ENCODE measurements at places on chromosomes 7 and 10.

DNA sequence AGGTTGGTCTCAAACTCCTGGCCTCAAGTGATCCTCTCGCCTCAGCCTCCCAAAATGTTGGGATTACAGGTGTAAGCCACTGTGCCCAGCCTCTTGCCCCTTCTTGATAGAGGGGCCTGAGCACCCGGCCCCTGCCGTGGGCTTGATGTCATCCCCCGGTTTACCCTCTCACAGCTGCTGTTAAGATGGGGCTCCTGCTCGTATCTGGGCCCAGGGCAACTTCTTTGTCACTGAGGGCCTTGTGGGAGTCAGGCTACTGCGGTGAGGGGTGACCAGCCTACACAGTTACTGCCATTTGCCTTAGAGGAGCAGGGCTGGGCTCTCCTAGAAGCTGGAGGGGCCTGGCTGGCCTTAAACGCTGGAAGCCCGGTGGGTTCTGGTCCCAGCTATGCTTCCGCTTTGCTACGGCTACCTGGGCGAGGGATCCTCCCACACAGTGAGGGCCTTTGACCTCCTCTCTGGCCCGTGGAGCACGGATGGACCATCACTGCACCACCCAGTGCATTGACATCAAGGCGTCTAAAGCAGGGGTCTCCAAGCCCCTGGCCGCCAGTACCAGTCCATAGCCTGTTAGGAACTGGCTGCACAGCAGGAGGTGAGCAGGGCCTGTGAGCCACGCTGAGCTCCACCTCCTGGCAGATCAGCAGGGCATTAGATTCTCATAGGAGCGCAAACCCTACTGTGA is 1.1 kb upstream of the TMEM130 start:
- no peak for DNase-seq

GRCh38 chr10:132876993-132877431 is 65.4 kb downstream of the CFAP46 start:
- DNase-seq = no peak

DNA sequence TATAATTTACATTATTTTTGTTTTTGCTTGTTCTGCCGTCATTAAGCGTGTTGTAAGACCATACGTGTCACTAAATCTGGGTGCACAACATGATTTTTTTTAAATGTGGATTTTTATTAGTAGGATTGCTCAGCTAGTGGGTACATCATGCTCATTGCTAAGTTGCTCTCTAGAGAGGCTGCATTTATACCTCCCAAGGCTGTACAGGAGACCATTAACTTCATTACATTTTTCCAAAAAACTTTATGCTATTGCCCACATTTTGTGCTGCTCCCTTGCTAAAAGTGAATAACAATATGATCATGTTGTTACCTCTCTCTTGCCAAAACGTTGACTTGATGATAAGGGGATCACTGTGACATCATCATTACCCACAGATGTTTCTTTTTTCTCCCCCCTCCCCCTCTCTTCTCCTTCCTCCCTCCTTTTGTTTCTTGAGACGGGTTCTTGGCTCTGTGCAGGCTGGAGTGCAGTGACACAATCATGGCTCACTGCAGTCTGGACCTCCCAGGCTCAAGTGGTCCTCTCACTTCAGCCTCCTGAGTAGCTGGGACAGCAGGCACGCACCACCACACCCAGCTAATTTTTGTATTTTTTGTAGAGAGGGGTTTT is 65.1 kb downstream of the BMPR1A start:
- DNase-seq = no peak

DNA sequence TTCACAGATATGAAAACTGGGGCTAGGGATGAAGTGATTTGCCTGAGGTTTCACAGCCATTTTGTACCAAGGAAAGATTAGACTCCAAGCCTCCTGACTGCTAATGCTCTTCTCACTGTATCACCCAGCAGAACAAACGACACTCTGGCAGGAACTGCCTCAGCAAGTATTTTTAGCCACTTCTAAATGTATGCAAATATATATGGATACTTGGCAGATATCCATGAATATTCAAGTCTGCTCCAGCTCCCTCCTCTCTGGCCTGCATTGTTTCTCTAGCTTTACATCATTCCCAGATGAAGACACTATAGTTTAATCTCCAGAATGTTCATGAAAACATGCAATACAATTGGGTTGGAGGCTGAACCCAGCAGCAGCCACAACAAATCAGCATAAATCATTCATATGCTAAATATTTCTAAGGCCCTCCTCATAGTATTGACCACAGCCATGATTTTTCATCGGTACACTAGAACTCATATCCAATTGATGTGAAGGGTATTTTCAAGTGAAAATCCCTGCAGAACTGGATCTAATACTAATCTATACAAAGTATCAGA is 65.5 kb downstream of the HPSE2 start:
- no peak for DNase-seq

GRCh38 chr7:70446448-70447143 is 685.3 kb upstream of the GALNT17 start:
- no peak for DNase-seq

GRCh38 chr10:21194510-21194993 is 297.4 kb upstream of the NEBL start:
- DNase-seq = no peak

DNA sequence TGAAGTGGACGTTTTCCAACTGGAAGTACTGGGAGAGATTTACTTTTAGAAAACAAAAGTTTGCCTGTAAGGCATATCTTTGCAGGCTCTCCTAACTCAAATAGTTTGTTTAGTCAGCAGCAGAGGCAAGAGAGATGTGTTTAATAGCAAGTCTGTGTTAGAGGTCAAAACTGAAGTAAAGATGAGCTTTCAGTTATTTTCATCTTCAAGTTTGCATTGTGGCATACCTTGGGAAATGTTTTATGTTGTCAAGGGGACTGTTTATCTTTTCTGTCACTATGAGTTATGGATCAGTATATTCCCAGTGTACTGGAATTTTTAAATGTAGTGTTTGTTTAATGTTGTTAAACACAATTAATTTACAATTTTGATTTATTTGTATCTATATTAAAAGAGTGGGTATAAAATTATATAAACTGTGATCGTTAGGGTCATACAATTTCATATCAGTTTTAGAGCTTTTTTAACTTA is 169.7 kb upstream of the PPP1R3A start:
- DNase-seq = no peak

GRCh38 chr7:122438006-122438405 is 133.5 kb upstream of the FEZF1 start:
- no peak for DNase-seq

GRCh38 chr7:82631998-82632397 is 188.4 kb upstream of the CACNA2D1 start:
- DNase-seq = no peak

GRCh38 chr10:5242585-5242984 is 45.9 kb downstream of the AKR1C4 start:
- DNase-seq = no peak

DNA sequence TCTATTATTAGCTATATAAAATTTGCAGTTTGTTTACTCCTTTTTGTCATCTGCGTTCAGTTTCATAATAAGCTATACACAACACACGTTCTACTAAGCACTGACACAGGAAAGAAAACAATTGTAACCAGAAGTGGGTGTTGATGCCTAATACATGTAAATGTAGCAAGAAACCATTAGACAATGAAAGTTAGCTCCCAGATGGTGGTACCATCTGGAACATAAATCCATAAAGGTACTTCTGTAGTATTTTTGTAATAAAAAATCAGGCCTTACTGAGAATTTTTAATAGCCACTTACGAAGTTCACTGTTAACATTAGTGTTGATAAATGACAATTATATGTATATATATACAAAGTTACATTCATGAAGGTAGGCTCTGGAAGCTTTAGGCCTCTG is 194.7 kb downstream of the KCND2 start:
- no peak for DNase-seq

- DNase-seq = no peak
Measured at GRCh38 chr7:34758111-34758601, 100.1 kb downstream of the NPSR1 start.

- DNase-seq = no peak
Measured at GRCh38 chr7:33882040-33882837, 23.1 kb upstream of the BMPER start.

- no peak for DNase-seq
Measured at GRCh38 chr7:75727881-75728593, 10.7 kb downstream of the HIP1 start.

- no peak for DNase-seq
Measured at GRCh38 chr7:139457153-139457946, 26.1 kb downstream of the KLRG2 start.
